ENCODE measurements at places on chromosomes 12 and 14.

DNA sequence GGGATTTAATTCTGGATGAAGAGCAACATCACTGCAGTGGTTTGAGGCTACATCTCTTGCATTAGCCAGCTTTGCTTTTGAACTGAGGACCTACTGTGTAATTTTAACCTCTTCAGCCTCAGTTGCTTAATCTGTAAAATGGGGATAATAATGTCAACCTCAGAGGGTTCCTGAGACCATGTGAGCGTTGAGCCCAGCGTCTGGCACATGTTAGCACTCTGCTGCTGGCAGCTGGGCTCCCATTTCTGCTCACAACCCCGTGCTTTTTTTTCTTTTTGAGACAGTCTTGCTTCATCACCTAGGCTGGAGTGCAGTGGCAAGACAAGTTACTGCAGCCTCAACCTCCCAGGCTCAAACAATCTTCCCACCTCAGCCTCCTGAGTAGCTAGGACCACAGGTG, 31.6 kb downstream of the TESC start:
- no peak for DNase-seq

DNA sequence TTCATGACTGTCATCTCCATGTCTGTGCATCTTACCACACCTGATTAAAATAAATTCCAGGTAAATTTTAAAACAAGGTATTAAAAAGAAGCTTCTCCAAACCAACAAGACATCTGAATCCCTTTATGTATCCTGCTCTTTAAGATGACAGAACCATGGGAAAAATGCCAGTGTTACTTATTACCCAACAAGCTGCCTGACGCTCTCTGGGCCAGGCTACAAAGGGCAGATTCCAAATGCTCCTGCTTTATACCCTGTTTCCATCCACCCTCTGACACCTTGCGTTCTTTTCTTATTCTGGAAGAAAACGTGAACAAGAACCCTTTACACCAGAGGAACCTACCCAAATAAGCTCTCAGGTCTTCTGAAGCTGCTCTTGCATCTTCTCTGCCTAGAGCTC, 70.7 kb downstream of the SLC8A3 start:
- DNase-seq = no peak

DNA sequence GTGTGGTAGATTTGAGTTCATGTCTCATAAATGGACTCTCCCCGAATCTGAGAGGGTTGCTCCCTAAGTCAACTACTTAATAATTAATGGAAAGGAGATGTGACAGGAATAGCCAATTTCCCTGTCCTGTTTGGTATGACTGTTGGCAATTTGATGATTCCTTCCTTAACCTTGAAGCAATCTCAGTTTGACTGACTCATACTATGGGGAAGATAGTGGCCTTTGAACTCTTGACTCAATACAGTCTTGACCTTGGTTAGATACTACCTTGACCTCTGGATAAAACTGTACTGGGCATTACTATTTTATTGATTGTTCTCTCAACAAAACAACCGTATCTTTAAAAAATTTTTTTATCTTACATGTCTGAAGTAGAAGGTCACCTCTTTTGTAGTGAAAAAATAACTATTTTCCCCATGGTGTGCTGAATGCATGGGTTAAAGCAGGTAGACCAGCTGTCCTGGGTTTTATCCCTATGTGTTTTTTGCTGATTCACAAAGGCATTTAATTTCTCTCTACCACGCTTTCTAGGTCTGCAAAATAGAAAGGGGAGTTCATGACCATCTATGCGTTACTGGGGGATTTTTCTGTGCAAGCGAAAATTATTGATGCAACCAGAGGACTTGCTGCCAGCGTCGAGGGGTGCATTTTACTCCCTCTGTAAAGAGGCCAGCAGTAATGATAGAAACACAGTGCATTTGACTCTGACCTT, 80.1 kb downstream of the ETV6 start:
- no peak for DNase-seq

DNA sequence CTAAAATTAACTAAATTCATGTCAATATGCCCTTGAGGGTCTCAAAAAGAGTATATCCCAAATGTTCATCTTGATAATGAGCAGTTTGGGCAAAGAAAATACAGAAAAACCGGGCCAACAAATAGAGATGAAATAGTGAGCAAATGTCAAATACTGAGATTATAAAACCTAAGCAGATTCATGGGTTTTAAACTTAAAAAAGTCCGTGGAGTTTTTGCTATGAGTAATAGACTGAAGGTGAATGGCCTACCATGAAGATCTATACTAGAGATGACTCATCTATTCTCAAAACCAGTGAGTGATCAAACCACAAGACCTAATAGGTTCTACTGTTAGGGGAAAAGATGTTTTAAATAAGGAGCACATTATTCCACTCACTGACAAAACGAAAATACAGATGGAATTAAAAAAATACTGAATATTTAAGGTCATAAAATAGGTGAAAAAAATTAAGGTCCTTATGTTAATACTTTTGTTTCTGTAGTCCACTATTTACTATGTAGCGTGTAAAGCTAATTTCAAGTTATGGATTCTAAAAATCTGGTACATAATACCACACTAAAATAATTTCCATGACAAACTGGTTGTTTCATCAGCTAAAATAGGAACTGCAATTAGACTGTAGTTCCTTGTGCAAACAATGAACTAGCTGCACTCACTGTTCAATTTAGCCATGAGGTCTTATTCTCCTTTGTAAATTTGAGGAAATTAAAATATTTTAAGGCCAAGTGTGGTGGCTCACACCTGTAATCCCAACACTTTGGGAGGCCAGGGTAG, 5.0 kb downstream of the HNRNPC start:
- no peak for DNase-seq

- DNase-seq = no peak
These were observed 176.3 kb downstream of the ESR2 start for GRCh38 chr14:64117671-64118402.

GRCh38 chr12:31370531-31371255, 44.7 kb upstream of the SINHCAF start:
- DNase-seq = no peak

DNA sequence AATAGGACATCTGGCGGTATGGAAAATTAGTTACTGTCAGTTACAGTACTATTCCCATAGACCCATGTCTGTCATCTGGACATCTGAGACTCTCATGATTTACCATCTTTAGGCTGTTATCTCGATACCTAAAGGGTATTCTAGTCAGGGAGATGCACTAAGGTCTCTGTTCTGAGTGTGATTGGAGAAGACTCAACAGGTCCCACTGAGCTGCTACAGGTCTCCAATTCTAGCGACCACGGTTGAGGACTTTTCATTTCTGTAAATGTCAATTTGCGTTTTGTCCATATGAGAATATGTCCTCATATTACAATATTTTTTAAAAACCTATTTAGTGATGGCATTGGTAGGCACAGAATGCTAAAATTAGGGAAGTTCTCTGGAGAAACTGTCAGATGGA, 1160.2 kb downstream of the TMEM121 start:
- no peak for DNase-seq

GRCh38 chr12:89306827-89307473, 45.4 kb downstream of the DUSP6 start:
- DNase-seq = no peak

DNA sequence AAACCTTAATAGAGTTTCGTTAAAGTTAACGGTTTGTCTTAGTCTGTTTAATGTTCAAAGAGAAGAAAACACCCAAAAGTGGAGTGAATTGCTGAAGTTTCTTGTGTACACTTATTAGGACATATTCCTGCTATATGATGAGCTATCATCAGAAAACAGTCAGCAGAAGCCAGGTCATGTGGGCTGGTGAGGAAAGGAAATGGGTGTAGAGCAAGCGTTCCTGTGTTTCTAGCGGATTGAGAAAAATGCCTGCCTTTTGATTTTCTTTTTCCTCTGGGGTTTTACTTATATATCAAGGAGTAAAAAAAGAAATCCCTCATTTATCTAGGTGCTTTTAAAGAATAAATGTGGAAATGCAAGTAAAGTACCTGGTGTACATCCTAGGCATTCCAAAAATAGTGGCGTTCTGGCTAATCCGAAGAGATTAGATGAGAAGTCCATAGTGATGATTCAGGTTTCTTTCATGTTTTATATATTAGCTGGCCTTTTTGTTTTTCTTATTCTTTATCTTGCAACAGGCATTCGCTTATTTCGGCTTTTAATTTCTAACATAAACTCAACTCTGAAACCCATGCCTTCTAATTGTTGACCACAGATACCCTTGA, 50.7 kb downstream of the FLRT2 start:
- DNase-seq = no peak

GRCh38 chr12:31465002-31465401, 125.9 kb downstream of the DENND5B start:
- DNase-seq = no peak

DNA sequence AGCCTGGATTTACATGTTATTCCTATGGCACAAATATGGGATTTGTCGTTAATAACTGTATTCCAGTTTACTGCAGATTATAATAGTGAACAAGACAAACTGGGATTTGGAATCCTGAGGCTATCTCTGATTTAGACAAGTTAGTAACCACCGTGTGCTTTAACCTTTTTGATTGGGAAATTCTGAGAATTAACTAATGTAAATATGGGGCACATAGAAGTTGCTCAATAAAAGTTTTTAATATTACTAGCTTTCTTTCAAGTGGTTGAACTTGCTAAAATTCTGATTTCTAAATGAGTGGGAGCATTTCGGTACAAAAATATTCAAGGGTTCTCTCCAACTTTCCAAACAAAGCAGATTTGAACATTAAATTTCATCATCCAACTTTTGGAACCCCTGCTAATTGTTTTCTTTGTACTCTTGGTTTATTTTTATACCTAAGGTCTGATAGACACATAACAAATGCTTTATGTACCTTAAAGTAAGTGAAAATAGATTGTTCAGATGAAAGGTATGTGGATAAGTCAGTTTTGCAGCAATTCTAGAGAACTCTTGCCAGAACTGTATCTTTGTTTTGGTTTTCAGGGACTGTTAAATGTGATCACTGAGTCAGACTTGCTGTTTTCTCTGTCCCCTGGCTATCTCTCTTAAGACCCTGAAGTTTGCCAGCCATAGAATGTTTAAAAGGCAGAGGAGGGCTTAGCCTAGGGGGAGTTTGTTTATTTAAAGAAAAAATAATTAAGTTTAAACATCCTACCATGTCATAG, 57.5 kb downstream of the FRS2 start:
- no peak for DNase-seq

- DNase-seq = no peak
These were observed 22.2 kb downstream of the TMEM63C start for GRCh38 chr14:77203611-77204458.

DNA sequence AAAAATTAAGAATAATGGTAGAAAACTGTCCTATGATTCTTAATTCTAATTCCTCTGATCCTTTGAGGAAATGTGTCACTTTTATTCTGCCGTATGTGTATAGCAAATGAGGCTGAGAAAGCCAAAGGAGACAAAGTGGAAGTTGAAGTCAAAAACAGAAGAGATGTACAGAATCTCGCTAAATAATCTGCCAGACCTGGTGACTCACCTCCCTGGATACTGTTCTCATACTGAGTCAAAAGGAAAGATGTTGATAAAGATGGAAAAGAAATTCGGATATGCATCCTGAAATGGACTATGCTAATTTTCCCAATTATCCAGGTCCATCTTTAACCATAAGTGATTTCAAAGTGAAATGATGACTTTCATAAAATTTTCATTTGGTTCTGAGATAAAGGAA, 92.5 kb downstream of the DUSP6 start:
- DNase-seq = no peak

GRCh38 chr14:103533137-103533998, 4.4 kb downstream of the TRMT61A start:
- DNase-seq = no peak

DNA sequence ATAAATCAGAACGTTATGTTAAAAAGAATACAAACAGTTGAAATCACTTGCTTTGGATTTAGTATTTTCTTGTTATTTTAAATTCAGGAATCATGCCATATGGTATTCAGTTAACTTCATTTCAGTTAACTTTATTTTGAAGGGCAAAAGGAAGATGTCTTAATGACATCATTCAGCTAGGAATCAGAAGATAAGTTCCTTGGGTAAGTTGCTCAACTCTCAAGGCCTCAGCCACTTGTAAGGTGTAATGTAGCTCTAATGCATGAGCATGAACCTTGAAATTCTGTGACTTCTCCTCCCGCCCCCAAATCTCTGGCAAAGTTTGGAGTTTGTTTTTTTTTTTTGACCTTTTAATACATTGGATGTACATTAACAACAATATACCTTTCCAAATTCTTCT, 42.6 kb downstream of the FRS2 start:
- DNase-seq = no peak

DNA sequence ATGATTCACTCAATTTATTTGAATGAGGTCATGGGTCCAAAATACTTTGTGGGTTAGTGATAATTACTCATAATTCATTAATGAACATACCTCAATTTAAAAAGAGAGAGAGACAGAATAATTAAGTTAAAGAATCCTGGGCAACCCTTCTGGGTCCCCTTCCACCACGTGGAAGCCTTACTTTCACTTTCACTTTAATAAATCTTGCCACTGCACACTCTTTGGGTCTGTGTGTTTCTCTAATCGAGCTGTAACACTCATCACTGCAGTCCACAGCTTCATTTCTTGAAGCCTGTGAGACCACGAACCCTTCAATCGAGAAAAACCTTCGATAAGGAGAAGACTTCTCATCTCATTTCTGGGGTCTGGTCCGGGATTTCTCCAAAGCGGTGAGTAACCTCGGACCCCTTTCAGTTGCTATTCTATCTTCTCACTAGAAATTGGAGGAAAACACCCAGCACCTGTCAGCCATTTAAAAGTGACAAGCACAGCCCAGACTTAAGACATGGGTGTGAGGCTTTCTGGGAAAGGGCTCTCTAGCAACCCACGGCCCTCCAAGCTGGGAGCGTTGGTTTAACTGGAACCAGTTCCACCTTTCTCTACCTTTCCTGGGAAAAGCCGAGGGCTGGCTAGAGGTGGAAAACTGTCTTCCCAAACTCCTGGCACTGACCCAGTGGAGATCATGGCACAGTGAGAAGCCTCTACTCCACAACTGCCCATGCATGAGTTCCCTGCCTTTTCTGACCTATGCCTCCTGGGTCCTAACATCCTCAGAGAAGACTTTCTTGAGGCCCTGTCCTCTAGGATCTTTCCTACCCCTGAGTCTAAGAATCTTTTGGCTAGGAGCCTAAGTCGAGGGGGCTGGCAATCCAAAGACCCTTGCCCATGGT, 148.8 kb upstream of the ATF7IP start:
- DNase-seq = no peak

DNA sequence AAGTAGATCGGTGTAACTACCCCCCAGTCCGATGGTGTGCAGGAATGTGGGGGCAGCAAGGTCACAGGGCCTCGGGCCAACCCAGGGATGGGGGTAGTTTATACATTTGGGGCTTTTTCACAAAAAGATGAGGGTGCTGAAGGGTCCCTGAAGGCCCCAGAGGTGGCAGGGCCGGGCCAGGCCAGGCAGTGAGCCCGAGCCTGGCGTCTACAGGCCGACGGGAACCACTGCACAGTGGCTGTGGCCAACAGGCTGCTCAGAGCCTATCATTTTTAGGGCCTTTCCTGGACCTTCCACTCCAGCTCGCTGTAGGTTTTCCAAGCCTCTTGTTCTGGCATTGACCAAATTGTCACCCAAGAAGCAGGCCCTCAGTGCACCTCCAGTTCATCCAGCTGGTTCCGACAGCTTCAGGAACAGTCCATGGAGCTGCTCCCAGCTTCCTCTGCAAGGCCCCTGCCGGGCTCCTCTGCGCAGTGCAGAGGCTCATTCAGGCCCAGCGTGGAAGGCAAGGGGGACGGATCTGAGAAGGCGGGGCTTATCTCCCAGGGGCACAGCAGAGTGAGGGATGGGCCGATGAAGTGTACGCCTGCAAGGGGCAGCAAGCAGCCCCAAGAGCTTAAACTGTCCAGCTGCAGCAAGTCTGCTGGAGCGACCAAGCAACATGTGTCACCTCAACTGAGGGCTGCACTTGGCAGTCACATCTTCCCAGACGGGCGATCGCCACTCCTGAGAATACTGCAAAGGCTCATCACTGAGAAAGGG, 13.9 kb downstream of the CDCA4 start:
- DNase-seq = no peak

Data from stimulated activated CD8-positive, alpha-beta memory T cell treated with anti-CD3 and anti-CD28 coated beads, Interleukin-4, amount 100 ng/mL, for 24 hours (primary cell).